ENCODE measurements at places on chromosomes 13 and 19.

- DNase-seq: peak; percentile 58
Measured at GRCh38 chr19:13610039-13610691, 103.9 kb upstream of the CACNA1A start.

DNA sequence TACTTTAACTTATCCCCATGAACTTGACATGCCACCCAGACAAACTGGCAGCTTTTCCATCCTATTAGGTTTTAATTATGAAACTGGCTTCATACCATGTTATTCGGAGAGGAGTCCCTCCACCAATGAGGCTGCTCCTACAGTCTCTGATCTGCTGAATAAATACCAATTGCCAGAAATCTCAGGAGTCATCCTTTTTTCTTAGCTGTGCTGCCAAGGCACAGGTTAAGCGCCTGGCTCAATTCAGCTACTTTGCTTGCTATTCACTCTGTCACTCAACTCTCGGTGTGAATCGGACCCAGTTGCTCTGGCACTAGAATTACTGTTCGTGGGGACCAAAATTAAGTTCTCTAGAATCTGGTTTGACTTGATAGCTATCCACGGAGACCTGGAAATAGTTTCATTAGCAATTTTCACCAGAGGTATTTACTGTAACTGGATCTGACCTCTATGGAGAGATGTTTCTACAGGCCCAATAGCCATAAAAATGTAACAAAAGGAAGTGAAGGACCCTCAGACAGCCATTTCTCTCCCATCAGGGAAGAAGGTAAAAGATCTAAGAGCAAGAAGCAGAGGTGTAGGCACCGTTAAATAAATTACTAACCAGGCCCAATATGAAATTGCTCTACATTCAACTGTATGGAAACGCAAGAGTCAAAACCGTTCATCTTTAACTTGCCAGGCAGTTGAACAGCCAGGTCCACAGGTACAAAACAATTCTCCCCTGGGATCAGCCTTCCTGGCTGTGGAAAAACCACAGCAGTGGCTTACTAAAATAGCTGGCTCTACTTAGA lies 5.4 kb downstream of the ZC3H4 start:
- DNase-seq: no peak

GRCh38 chr19:40217934-40218890 lies at the start of gene TTC9B:
TTC9B (minus strand) TSS chr19:40218384; CDS start chr19:40218381, 3 bp downstream.
- peak; percentile 27 for DNase-seq

DNA sequence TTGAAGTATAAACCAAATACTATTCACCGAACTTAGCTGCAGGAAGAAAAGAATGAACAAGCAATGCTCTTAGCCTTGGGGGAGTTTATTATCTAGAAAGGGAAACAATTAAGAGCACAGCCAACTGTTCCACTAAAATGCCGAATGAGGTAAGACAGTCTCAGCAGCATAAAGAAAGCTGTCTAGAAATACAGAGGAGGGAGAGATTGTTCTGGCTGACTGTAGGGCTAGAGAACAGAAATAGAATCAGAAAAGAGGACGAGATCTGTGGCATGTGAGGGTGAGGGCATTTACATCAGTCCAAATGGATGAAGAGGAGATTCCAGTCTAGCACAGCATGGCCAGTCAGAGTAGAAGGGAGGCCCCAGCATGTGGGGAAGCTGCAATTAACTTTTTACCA lies 56.8 kb upstream of the TNFRSF19 start:
- DNase-seq: no peak

DNA sequence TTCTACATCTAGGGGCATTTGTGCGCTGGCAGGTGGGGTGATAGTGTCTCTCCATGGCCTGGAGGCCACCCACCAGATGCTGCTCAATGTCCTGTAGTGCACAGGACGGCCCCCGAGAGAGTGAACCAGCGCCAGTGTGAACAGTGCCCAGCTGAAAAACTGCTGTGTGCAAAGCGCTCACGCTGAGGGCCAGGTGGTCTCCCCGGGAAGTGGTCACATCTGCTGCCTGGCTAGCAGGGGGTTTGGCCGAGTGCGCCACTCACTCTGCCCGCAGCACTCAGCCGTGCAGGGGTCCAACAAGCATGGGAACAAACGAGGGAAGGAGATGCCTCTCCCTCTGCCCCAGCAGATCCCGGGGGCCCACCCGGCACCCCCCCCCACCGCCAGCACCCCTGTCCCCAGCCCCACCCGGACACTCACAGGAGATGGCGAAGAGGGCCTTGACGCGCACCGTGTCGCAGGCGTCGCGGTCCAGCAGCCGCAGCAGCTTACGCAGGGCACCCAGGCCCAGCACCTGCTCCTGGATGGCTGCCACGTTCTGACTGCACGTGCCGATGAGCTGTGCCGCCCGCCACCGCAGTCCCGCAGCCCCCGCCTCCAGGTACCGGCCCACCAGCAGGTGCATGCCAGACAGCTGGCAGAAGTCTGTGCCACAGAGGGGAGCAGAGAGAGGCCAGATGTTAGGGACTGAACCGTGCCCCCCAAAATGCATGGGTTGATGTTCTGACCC lies 5.8 kb downstream of the HSPBP1 start:
- no peak for DNase-seq

GRCh38 chr13:47268270-47268669 lies 371.4 kb upstream of the HTR2A start:
- DNase-seq: no peak
